ENCODE measurements at places on chromosomes 4 and X.

DNA sequence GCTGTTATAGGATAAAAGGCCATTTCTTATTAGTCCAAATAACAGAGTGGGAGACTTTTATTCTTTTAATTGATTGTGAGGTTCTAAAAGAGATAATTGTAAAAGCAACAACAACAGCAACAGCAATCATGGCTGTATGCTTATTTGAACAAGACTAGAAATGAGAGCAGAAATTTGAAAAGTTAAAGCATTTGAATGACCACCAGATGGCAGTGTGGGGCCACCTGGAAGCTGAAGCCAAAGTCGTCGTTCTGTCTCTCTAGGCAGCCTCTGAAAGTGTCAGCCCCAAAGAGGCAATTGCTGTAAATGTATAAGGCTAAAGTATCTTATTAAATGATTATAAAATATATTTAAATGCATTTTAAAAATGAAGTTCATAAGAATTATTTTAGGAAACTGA, 42.2 kb downstream of the SH2D1A start:
- no peak for DNase-seq

DNA sequence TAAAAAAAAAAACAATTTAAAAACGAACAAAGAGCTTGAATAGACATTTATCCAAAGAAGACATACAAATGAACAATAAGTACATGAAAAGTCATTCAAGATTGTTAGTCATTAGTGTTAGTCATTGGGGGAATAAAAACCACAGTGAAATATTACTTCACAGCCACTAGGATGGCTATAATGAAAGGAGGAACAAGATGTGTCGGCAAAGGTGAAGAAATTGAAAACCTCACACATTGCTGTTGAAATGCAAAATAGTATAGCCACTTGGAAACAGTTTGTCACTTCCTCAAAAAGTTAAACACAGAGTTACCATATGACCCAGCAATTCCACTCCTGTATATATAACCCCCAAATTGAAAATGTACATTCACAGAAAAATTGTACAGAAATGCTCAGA, 45.2 kb upstream of the SLC39A8 start:
- no peak for DNase-seq

- no peak for DNase-seq
These were observed 122.3 kb downstream of the ARHGAP10 start for GRCh38 chr4:147854154-147854553.

- DNase-seq = no peak
These were observed 44.0 kb upstream of the USP38 start for GRCh38 chr4:143140696-143141095.

DNA sequence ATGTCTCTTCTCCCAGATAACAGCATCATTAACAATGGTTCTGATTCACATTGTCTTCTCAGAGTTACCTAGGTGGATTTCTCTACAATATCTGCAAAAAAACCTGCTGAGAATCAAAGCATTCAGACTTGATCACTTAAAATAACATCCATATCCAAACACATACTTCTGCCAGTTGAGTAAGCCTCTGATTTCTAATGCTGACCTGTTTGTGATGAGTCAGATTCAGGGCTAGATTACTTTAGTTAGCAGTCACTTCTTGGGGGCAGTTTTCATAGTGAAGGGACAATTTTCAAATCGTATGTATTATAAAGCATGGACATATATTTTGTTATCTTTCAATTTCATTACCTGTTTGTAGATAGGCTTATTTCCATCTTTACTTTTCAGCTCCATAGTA, 35.5 kb downstream of the CCNI start:
- DNase-seq = no peak

- no peak for DNase-seq
These were observed 109.8 kb upstream of the HDX start for GRCh38 chrX:84611843-84612636.

DNA sequence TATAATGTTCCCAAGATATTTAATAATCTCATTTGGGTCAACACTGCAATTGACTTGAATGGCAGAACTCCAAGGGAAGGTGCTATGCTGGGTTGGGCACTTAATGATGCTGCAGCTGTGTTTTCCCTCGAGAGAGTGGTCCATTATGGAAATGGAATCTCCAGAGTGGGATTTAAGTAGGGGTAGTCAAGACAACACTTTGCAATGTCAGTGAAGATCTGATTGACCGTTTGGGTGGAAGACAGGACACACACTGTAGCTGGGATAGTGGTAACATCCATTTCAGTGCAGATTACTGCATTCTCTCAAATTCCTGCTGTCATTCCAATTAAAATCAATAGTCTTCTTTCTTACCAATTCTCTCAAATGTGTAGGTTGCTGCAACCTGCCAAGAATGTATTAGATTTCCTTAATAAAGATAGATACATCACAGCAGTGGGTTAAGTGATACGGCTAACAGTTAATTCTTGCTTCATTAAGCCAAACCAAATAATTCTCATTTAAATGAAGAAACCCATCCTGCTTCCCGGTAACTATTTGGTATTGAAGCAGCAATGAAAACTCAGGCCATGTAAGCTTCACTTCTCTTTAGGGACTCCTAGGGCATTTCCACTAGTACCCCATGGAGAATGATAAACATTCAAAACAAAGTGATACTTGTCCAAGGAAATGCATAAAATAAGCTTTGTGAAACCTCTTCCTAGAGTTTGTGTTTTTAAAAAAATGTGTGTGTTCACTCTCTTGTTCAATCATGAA, 40.5 kb upstream of the RASGEF1B start:
- DNase-seq = no peak

- no peak for DNase-seq
These were observed 527.9 kb downstream of the SPRY1 start for GRCh38 chr4:123924536-123924935.

GRCh38 chrX:155995321-155995875, 2.1 kb upstream of the IL9R start:
- DNase-seq = no peak

DNA sequence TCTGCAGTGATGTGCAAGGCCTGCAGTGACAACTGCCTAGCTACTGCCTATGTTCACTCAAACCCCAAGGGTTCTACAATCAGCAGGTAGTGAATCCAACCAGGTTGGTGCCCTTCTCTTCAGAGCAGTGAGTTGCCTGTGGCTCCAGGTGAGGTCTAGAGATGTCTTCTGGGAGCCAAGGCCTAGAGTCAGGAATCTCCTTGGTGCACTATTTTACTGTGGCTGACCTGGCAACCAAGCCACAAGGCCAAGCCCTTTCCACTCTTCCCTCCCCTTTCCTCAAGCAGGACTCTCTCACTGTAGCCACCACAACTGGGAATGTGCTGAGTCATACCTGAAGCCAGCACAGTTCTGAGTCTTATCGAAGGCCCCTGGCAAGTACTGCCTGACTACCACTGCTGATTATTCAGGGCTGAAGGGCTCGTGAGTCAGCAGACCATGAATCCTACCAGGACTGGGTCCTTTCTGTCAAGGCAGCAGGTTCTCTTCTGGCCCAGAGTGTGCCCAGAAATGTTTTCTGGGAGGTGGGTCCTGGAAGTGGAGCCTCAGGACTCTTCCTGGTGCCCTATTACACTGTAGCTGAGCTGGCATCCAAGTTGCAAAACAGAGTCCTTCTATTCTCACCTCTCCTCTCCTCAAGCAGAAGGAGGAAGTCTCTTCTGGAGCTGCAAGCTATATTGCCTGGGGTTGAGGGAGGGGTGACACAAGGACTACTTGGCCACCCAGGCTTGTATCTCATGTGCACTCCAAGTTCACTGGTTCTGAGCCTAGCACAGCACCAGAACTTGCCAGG, 111.6 kb downstream of the BTC start:
- DNase-seq = no peak

- no peak for DNase-seq
These were observed 5.5 kb downstream of the SCD5 start for GRCh38 chr4:82792912-82793649.

DNA sequence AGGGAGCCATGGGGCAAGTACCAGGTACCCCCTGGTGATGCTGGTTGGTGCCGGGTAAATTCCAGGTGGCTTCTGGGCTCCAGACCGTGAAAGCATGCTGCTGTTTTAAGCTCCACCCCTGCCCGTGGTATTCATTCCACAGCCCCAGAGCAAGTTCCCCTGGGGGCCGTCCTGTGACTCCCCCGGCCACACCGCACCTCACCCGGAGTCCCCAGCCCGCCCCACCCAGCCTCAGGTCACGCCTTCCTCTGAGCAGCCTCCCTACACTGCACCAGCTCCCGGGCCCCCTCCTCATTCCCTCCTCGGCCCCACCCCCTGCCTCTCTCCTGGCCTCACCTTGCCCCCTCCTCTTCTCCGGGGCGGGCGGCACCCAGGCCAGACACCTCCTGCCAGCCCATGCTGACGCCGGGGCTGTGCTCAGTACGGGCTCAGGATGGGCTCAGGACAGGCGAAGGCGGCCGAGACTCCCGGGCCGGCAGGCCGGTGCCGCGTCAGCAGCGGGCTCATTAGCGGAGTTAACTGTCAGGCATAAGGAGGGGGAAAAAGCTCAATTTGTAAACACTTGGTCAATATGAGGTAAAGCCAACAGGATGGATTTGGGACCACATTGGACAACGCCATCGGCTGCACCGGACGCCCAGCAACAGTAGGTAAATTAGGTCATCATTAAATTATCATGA, 127.4 kb downstream of the FAM53A start:
- DNase-seq = peak; percentile 66

DNA sequence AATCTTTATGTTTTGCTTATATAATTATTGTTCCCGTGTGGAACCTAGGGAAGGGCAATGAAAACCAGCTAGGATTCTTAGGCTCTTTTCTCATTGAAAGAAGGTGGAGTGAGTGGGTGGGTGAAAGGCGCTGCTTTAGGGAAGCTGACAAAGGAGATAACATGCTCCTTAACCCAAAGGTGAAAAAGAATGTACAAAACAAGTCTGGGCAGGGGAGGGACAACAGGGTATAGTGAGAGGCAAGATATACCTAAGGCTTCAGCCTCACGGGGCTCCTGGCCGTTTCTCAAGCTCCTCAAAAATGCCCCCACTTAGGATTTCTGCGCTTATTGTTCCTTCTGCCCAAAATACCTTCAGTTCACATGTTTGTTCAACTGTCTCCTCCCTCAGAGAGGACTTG, 1.8 kb downstream of the SH2D1A start:
- DNase-seq = no peak

- DNase-seq = no peak
These were observed 1136.9 kb upstream of the PRKX start for GRCh38 chrX:4850312-4850711.

GRCh38 chr4:2186133-2186864, 55.6 kb downstream of the HAUS3 start:
- no peak for DNase-seq

DNA sequence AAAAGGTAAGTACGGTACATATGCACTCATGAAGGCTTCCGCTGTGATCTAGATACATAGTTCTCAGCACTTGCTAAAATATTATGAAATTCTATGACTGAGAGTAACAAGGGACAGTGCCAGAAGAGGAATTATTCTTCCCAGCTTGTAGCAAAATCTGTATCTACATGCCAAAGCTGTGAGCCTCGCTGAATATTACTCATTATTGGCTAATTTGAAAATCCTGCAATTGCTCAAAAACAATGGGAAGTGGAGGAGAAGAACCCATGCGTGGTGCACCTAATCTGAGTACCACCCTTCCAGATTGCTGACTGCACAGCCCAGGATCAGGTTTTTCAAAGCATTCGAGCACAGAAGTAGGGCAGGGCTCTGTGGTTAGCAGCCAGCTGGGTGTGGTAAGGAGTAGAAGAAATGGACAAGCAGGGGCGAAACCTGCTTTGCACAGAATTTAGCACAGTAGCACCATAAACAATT, 17.4 kb upstream of the PDCL2 start:
- no peak for DNase-seq

- no peak for DNase-seq
These were observed 54.0 kb downstream of the KLHL8 start for GRCh38 chr4:87166296-87166854.

DNA sequence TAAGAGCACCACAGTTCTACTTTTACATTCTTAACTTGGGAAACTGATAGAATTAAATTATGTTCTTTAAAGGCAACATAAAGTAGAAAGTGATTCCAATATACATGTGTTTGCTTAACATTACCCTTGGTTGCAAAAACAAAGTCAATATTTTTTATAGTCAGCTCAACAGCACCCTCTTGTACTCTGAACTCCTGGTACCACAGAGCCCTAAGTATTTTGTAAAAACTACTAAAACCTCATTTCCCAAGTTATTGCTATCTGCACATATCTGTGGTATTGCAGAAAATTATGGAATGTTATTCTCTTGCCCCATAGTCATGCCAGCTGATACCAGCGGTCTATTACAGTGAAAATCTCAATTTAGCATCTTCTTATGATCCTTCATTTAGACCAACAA, 2.9 kb downstream of the KIF4A start:
- no peak for DNase-seq

DNA sequence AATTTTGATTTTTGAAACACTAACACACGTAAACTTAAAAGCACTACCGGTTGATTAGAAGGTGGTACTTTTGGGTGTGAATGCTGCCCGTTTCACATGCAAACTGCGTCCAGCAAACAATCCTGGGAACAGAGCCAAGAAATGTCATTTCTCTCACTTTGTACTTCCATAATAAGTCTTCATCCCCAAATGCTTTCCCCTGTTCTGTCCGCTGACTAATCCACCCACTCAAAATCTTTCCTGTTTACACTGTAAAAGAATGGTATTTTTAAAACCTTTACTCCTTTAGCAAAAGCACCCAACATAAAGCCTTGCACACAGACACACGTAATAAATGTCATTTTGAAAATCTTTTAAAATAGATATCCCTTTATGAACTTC, 39.1 kb upstream of the PDLIM5 start:
- no peak for DNase-seq

GRCh38 chrX:3191796-3192195, 150.5 kb downstream of the ARSF start:
- DNase-seq = no peak

GRCh38 chr4:36010397-36010929, 233.9 kb downstream of the ARAP2 start:
- no peak for DNase-seq

GRCh38 chr4:2360396-2360730, 58.1 kb downstream of the ZFYVE28 start:
- DNase-seq = no peak

DNA sequence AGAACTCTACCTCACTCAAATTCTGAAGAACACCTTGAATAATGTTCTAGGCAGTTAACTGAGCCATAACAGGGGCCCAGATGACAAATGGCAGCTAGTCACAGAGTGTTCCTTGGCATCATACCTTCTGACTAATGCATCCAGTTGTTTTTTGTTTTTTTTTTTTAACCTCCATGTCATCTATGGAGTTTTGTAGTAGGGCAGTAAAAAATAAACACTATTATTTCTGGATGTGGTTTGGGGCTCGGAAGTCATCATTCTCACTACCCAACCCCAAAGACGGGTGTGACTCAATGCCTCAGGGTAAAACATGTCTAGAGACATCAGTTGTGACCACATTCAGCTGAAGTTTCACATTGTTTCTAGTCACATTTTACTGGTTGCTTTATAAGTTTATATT, 31.2 kb upstream of the MCF2 start:
- no peak for DNase-seq

DNA sequence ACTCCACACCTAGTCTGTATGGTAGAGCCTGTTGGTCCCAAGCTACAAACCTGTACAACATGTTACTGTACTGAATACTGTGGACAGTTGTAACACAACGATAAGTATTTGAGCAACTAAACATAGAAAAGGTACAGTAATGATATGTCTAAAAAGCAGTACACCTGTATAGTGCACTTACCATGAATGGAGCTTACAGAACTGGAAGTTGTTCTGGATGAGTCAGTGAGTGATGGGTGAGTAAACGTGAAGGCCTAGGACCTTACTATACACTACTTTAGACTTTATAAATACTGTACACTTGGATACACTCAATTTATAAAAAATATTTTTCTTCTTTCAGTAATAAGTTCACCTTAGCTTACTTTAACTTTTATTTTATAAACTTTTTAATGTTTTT, 104.0 kb downstream of the TMA16 start:
- no peak for DNase-seq

GRCh38 chr4:39718366-39719323, 20.7 kb downstream of the UBE2K start:
- DNase-seq = no peak
